ENCODE measurements at places on chromosomes 2 and 18.

- no peak for DNase-seq
These were observed 78.1 kb downstream of the RTTN start for GRCh38 chr18:70127359-70127758.

GRCh38 chr2:190786404-190787166 is 94.0 kb upstream of the GLS start:
- no peak for DNase-seq

DNA sequence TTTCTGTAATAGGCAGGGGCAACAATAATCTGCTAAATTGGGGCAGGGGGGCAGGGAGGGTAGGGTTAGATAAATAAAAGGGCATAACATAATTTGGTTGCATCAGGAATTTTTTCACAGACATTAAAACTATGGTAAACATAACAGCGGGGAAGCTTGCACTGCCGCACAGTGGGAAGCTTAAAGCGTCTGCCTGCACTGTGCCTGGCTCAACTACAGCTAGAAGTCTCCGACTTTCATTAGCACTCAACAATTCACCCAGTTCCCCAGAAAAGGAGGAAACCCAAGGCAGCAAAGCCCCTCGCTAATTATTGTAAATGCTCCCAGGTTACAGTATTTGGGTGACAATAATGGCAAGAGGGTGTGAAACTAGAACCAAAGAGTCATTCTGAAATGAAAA is 562.9 kb downstream of the ARHGAP15 start:
- no peak for DNase-seq

DNA sequence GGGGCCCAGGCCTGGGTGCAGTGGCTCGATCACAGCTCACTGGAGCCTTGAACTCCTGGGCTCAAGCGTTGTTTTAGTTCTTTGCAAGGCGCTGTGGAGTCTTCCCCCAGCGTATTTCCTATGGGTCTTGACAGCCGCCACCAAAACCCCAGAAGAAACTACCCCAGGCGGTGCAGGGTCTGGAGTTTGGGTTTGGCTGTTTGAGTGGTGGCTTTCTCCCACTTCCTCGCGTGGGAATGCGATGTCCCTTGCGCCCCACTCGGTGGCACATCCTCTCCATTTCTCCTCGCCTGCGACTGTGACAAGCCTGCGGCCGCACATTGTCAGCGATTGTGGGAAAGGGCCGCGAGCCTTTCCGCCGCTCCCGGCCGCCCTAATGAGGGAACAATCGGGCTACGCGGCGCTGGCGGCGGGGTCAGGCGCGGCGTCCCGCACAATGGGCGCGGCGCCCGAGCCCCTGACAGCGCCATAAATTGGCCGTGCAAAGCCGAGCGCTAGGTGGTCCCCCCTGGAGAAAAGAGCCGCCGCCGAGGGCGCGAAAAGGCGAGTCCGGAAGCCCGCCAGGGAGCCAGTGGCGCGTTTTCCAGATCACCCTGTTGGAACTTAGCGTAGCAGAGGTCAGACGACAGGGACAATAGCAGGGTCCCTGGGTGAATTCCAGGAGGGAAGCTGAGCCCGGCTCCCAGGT is 194.9 kb upstream of the POU3F3 start:
- DNase-seq, result no peak

GRCh38 chr18:62894681-62895390 is 179.5 kb downstream of the PHLPP1 start:
- DNase-seq, result no peak

DNA sequence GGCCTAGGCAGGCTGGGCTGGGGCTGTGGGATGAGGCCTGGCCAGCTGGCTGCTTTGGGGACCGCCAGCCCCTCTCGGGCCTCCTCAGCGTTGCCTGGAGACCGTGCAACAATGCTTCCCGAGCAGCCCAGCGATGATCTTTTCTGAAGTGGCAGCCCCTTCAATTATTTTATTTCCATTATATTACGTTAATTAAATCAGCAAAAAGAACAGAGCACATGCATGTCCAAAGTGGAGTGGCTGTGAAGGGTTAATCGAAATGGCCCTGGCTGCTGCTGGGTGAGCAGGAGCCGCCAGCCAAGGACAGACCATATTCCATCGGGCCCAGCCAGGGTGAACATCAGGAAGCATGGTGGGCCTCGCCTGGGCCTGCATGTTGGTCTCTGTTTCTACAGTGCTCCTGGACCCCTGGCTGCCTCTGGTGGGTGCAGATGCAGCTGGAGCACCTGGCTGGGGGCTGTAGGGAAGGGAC is 245.5 kb downstream of the MYCN start:
- no peak for DNase-seq

- no peak for DNase-seq
These were observed 50.5 kb upstream of the OTOS start for GRCh38 chr2:240191001-240191400.

DNA sequence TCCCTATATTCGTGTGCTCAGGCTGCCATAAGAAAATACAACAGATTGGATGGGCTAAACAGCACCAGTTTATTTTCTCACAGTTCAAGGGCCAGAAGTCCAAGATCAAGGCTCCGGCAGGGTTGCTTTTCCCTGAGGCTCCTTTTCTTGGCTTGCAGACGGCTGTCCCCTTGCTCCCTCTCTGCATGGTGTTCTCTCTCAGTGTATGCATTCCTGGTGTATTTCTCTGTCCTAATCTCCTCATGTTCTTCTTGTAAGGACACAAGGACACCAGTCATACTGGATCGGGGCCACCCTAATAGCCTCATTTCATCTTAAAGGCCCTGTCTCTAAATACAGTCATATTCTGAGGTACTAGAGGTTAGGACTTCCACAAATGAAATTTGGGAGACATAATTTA is 62.6 kb upstream of the SLC16A14 start:
- no peak for DNase-seq

DNA sequence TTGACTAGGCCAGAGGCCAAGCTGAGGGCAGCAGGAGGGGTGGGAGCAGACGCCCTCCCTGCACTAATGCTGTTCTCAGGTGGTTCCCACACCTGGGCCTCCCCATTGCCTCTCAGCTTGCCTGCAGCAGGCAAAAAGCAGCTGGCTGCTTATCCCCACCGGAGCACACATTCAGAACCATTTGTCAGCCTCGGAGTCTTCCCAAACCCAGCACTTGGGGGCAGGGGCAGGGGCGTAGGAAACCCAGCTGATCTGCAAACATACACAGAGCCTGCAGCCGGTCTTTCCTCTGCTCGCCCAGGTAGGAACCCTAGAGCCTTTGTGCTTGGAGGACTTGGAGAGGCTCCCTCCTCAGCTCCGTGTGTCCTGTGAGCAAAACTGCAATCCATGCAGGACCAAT is 249.8 kb downstream of the CYP26B1 start:
- no peak for DNase-seq

- no peak for DNase-seq
These were observed 74.2 kb downstream of the RAB31 start for GRCh38 chr18:9782073-9782857.

GRCh38 chr18:8163286-8163959 is 445.8 kb upstream of the RAB12 start:
- DNase-seq, result no peak

GRCh38 chr18:72530622-72531021 is 13.5 kb downstream of the CBLN2 start:
- DNase-seq, result no peak

DNA sequence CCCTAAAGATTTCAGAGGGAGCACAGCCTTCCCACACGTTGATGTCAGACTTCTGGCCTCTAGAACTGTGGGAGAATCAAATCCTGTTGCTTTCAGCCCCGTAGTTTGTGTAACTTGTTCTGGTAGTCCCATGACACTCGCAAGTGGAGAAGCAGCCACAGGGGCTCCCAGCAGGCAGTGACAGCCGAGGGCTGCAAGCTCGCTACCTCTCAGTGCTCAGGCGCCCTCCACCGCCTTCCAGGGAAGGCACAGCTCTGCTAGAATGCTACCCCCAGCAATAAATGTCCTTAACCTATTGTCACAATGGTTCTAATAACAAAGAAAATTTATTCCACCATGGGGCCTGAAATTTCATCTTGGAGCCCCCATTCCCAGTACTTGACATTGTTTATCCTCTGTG is 143.1 kb upstream of the ZNF236 start:
- DNase-seq, result no peak

- no peak for DNase-seq
These were observed 98.8 kb downstream of the RHBDD1 start for GRCh38 chr2:226934546-226935201.

DNA sequence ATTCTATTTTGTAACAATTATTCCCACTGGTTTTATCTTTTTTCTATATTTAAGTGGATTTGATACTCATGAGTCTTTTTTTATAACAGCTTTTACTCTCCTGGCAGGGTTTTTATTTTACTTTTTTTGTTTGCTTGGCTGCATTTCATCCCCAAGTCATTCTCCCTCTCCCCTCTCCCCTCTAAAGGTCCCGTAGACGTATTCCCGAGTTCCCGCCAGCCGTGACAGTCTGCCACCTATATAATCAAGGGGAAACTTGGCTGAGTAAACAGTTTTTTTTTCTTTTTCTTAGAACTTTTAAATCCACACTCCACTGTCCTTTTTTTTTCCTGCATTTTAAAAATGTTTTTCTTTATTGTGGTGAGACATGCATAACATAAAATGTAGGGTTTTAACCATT is 433.1 kb upstream of the HS6ST1 start:
- no peak for DNase-seq

DNA sequence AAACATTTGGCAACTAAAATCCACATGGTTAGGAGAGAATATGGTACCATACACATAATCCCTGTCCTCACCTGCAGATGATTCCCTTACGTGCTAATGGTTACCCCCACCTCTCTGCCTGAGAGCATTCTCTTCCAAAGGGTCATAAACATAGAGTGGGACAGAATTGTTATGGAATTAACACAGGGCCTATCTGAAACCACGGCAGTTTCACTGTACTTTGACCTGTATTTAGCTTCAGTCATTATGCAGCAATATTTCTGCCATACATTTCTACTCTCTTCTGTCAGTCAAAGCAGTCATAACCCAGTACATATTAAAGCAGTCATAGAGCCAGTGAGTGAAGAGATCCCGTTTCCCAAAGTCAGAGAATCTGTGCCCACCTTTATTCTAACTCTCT is 1128.9 kb upstream of the NXPH2 start:
- no peak for DNase-seq
